ENCODE measurements at places on chromosomes 3 and 15.

- H3K36me3 ChIP-seq = no peaks in the 10 kb centered on the region
- no peak for DNase-seq
- no peaks in the 10 kb centered on the region for H3K4me1 ChIP-seq
- H3K27me3 ChIP-seq = no peaks in the 10 kb centered on the region
- H3K27ac ChIP-seq = no peak overlapping the region
- H3K4me3 ChIP-seq = no peak overlapping the region
Observed at GRCh38 chr3:25191673-25192072, 236.4 kb upstream of the RARB start.

GRCh38 chr3:42504334-42505127, 2.1 kb downstream of the VIPR1 start:
- no peaks in the 10 kb centered on the region for H3K27me3 ChIP-seq
- H3K4me1 ChIP-seq = peaks cover 21% of the 10 kb centered on the region
- H3K27ac ChIP-seq = no peak overlapping the region

DNA sequence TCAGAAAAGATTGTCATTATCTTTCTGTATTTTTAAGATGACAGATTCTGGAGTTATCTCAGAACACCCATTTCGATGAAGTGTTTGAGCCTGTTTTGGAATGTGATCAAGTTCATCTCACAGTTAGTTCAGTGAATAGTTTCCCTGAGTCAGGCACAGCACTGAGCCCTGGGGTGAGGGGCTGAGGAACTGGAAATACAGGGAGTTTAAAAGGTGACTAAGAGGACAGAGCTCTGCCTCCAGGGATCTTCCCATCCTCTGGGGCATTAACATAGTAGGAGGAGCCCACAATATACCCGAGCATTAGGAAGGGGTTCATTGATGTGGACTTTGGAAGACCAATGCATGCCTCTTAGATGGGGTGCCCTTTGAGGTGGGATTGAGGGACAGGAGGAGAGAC, 355.1 kb downstream of the CLSTN2 start:
- H3K27ac ChIP-seq = no peak overlapping the region
- H3K4me3 ChIP-seq = no peak overlapping the region
- no peaks in the 10 kb centered on the region for H3K27me3 ChIP-seq
- no peaks in the 10 kb centered on the region for H3K36me3 ChIP-seq

- no peak for DNase-seq
- no peak overlapping the region for H3K4me3 ChIP-seq
- H3K4me1 ChIP-seq = peaks cover 15% of the 10 kb centered on the region
- no peaks in the 10 kb centered on the region for H3K27me3 ChIP-seq
- H3K36me3 ChIP-seq = no peaks in the 10 kb centered on the region
Observed at GRCh38 chr15:98977441-98977840, 30.2 kb downstream of the PGPEP1L start.

GRCh38 chr3:128472449-128473179, 5.9 kb upstream of the DNAJB8 start:
- no peak overlapping the region for H3K27ac ChIP-seq
- H3K36me3 ChIP-seq = no peaks in the 10 kb centered on the region
- H3K4me1 ChIP-seq = no peaks in the 10 kb centered on the region
- no peak for DNase-seq
- H3K4me3 ChIP-seq = no peak overlapping the region
- no peaks in the 10 kb centered on the region for H3K27me3 ChIP-seq

GRCh38 chr3:172036541-172037215, 2.7 kb upstream of the FNDC3B start:
- no peak overlapping the region for H3K4me3 ChIP-seq
- H3K27me3 ChIP-seq = no peaks in the 10 kb centered on the region
- H3K27ac ChIP-seq = no peak overlapping the region
- peaks cover 9% of the 10 kb centered on the region for H3K4me1 ChIP-seq

DNA sequence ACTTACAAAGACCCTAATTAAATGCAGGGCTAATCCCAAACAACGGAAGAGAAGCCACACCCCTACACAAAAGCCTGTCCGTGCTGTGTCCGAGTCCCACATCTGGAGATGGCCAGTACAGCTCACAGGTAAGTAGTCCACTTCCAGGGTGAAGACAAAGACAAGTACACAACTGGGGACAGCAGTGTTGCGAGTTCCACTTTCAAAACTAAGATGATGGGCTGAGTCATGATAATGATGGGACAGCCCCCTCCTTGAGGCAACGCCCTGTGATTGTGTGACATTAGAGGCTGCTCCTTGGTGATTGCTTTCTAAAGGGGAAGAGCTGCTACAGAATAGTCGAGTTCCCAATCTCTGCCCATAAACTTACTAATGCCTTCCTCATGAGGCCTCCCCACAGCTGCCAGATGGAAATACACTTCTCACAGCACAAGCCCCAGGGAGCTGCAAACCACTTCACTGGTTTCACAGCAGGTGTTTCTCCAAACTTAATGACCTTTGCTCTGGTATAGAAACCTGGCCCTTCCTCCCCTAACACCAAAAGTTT, 27.6 kb downstream of the RFT1 start:
- peaks cover 7% of the 10 kb centered on the region for H3K4me1 ChIP-seq
- no peak overlapping the region for H3K27ac ChIP-seq
- H3K4me3 ChIP-seq = no peak overlapping the region
- DNase-seq = no peak
- H3K36me3 ChIP-seq = peaks cover 27% of the 10 kb centered on the region

- no peaks in the 10 kb centered on the region for H3K36me3 ChIP-seq
- no peak for DNase-seq
- no peaks in the 10 kb centered on the region for H3K4me1 ChIP-seq
- no peak overlapping the region for H3K27ac ChIP-seq
- H3K4me3 ChIP-seq = no peak overlapping the region
Observed at GRCh38 chr3:134838599-134838998, 43.5 kb downstream of the EPHB1 start.

- no peaks in the 10 kb centered on the region for H3K27me3 ChIP-seq
- no peaks in the 10 kb centered on the region for H3K36me3 ChIP-seq
- no peak for DNase-seq
- no peaks in the 10 kb centered on the region for H3K4me1 ChIP-seq
Observed at GRCh38 chr3:44363591-44363990, 25.0 kb downstream of the TCAIM start.

DNA sequence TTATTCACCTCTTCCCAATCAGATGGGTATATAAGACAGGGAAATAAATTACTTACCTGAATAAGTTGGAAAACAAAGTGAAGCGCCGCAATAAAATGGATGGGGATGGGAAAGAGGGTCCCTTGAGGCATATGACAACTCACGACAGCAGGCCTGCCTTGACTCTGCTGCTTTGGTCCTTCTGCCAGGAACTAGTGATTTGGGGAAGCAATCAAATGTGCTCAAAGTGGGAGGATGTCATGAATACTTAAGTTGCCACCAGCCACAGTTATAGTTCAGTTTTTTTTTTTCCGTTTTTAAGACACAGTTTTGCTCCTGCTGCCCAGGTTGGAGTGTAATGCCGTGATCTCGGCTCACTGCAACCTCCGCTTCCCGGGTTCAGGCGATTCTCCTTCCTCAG, 4.6 kb downstream of the PARL start:
- H3K27ac ChIP-seq = no peak overlapping the region
- H3K4me3 ChIP-seq = no peak overlapping the region
- peaks cover 20% of the 10 kb centered on the region for H3K4me1 ChIP-seq
- no peaks in the 10 kb centered on the region for H3K27me3 ChIP-seq
- DNase-seq = no peak

DNA sequence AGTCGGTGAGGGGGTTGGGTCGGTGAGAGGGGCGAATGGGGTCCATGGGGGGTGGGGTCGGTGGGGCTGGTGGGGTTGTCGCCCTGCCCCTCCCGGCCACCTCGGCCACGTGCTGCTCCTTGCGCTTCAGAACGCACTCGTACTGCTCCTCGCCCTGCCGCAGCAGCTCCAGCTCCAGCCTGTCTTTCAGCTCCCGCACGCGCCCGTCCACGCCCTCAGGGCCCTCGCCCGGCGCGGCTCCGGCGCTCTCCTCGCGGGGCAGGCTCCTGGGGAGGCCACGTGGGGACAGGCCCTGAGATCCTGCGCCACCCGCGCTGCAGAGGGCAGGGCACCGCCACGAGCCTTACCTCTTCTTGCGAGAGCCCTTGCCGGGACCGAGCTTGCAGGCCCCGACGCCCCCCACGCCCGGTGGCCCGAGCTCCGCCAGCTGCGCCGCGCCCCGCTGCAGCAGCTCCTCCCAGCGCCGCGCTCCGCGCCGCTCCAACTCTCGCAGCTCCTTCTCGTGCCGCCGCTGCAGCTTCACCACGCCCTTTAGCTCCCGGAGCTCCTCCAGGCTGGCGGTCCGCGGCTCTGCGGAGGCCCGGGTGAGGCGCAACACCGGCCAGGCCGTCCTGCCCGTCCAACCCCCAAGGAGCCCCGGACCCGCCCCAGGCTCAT, 8.2 kb upstream of the ANKRD63 start:
- no peak for DNase-seq
- peak overlapping the region; percentile 34 for H3K4me3 ChIP-seq
- H3K4me1 ChIP-seq = peaks cover 14% of the 10 kb centered on the region

DNA sequence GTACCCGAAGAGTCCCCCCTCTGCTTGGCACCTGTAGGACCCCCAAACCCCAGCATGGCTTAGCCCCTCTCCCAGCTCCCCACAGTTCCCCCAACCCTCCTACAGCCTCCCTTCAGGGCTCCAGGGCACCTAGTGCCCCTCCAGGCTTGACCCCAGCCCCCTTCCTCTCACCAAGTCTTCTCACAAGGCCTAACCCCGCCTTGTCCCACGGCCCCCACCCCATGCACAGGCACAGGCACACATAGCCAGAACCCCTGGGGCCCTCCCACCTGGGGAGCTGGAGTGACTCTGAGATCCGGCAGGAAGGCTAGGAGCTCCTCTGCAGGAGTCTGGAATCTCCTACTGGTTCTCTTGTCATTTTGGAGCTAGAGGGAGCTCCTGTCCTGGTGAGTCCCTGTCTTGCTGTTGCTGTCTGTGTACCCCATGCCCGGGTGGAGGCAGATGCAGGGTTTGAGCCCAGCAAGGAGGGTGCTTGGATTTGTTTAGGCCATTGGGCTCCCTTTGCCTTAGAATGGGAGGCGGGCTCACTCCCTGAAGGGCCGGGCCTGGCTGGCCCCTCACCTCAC, 39.6 kb downstream of the KLF13 start:
- H3K36me3 ChIP-seq = no peaks in the 10 kb centered on the region
- no peaks in the 10 kb centered on the region for H3K27me3 ChIP-seq
- H3K4me1 ChIP-seq = peaks cover 97% of the 10 kb centered on the region

- H3K27me3 ChIP-seq = no peaks in the 10 kb centered on the region
- H3K27ac ChIP-seq = no peak overlapping the region
- H3K4me3 ChIP-seq = no peak overlapping the region
- no peak for DNase-seq
- no peaks in the 10 kb centered on the region for H3K36me3 ChIP-seq
- peaks cover 8% of the 10 kb centered on the region for H3K4me1 ChIP-seq
Observed at GRCh38 chr3:50370594-50370993, 11.3 kb upstream of the TMEM115 start.

GRCh38 chr3:53109891-53110771, 20.1 kb downstream of the RFT1 start:
- no peak for DNase-seq
- H3K4me1 ChIP-seq = peaks cover 19% of the 10 kb centered on the region
- peaks cover 9% of the 10 kb centered on the region for H3K36me3 ChIP-seq
- H3K27me3 ChIP-seq = no peaks in the 10 kb centered on the region
- H3K27ac ChIP-seq = peak overlapping the region; percentile 73

DNA sequence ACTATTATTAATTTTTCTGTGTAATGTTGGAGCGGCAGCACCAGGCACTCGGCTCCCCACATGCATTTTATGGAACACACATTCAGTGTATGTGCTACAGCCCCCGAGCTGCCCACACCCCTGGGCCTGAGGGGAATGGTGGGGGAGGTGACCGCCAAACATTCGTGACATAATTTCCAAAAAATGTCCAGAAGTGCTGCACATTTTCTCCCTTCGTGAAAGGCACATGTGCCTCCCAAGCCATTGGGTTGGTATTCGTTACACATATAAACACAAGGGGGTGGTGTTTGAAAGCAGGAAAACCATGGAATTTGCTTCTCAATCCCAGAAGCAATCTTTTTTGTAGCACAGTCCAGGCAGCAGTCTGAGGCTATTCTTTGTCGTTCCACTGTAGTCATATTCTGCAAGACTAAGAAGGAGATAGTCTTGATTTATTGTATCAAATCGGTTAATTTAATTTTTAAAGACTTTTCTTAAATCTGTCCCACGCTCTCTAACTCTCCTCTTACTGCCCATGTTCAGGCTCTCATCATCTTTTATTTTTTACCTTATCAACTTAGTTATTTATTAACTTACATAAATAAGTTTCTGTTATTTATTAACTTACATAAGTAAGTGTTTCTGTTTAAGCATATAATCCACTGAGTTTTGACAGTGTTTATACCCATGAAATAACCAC, 39.2 kb upstream of the POLR2M start:
- H3K27me3 ChIP-seq = no peaks in the 10 kb centered on the region
- no peak for DNase-seq

DNA sequence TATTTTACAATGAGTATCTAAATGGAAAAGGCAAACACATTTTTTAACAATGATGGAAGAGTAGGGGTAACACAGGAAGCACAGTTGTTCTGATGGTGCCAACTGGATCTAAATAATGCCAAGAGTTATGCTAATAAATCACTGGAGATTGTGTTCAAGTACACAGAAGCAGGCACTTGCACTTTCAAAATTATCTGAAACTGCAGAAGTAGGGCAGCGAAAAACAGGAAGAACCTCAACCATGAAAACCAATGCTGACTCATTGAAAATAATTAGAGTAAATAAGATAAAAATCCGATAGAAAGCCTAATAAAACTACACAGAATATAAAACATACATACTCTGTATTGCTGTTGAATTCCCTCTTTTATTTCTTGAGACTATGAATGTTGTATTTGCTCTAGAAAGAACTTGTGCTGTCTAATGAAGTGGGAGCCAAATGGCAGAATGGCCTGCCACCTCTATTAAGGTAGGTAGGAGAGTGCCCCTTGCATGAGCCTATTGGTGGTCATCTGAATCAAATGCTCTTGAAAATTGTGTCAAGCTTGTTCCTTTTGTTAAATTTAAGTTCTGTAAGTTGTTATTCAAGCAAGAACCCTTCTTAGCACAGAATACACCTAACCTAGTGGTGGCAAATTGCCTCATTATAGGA, 93.7 kb downstream of the ABI3BP start:
- no peak overlapping the region for H3K27ac ChIP-seq
- H3K4me1 ChIP-seq = peaks cover 18% of the 10 kb centered on the region
- no peaks in the 10 kb centered on the region for H3K36me3 ChIP-seq
- no peaks in the 10 kb centered on the region for H3K27me3 ChIP-seq
- no peak for DNase-seq
- no peak overlapping the region for H3K4me3 ChIP-seq

GRCh38 chr3:60708191-60708975, 542.9 kb downstream of the FHIT start:
- no peak for DNase-seq
- no peak overlapping the region for H3K4me3 ChIP-seq
- H3K27ac ChIP-seq = no peak overlapping the region
- no peaks in the 10 kb centered on the region for H3K27me3 ChIP-seq
- no peaks in the 10 kb centered on the region for H3K4me1 ChIP-seq
- H3K36me3 ChIP-seq = no peaks in the 10 kb centered on the region

GRCh38 chr3:149941186-149941585, 29.5 kb downstream of the PFN2 start:
- H3K36me3 ChIP-seq = no peaks in the 10 kb centered on the region
- H3K4me1 ChIP-seq = no peaks in the 10 kb centered on the region
- DNase-seq = no peak
- H3K27me3 ChIP-seq = no peaks in the 10 kb centered on the region

- H3K27me3 ChIP-seq = no peaks in the 10 kb centered on the region
- no peak for DNase-seq
- H3K27ac ChIP-seq = no peak overlapping the region
- no peaks in the 10 kb centered on the region for H3K36me3 ChIP-seq
- H3K4me3 ChIP-seq = no peak overlapping the region
Observed at GRCh38 chr3:49198161-49198560, 26.8 kb downstream of the KLHDC8B start.

Measured in vagina (tissue), 2 donors.